ENCODE measurements at places on chromosomes 1 and 21.

- no peak for DNase-seq
These were observed 5.9 kb downstream of the IGSF3 start for GRCh38 chr1:116661633-116662032.

DNA sequence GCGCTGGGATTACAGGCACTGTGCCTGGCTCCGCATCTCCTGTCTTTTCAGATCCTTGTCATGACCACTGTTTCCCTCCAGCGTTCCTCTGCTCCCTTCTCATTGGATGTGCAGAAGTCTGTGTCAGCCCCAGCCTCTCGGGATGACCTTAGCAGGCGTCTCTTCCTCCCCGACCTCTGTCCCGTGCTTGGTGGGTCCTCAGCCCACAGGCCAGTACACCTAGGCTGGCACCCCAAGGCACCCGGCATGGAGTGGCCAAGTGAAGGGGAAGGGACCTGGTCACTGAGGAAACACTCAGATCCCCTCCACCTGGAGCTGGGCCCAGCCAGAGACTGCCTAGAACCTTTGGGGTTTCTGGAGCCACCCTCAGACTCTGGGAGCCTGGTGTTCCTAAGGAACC, 2.4 kb upstream of the CLCNKB start:
- no peak for DNase-seq

DNA sequence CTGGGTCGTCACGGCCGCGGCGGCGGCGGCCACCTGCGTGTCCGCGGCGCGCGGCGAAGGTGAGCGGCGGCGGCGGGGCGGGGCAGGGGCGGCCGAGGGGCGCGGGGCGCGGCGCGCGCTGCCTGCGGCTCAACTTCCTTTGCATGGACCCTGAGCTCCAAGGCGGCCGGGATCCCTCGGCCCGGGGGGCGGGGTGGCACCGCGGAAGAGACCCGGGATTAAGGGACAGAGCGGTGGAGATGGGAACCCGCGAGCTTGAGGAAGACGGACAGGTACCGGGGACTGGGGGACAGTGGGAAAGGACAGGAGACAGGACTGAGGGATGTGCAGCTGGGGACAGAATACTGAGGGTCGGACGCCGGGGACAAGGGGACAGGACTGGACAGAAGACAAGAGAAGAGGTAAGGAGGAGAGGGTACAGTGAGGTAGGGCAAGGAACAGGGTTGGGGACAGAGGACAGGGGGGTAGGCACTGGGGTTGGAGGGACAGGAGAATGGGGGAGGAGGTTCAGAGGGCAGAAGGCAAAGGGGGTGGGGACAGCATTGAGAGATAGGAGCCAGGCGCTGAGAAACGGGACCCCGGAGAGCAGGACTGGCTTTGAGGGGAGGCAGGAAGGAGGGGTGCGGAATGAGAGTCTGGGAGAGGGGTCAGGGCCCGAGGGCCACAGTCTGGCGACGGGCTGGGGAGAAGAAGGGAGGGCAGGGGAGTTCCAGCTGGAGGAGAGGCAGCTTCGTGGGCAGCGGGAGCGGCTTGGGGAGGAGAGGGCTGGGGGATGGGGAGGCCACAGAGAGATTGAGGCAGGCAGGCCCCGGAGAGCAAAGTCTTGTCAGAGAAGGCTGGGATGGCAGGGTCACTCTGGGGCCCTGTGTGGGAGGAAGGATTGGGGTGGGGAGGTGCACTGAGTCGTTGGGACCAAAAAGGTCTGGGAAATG, 648 bp downstream of the EPHA8 start:
- no peak for DNase-seq

DNA sequence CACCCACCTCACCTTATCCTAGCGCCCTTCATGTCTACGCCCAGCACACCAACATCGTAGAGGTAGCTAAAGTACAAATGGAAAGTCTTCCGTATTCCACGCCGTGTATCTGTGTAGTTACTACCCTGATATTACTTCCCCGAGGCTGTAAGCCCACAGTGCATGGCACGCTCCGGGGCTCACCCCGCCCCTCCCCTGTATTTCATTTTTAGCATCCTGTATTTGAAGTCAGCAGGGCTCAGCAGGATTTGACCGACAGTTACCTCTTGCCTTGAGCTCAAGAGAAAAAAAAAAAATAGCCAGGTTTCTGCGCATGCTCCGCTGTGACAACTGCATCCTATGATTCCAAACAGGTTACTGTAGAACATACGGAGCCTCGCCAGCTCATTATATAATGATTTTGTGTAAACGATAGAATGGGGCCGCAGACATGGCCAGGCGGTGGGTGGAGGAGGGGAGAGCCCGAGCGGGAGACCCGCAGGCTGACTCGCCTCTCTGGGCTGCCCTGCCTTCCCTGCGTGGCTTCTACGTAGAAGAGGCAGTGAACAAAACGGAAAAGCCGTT, 1.3 kb downstream of the ABCG1 start:
- DNase-seq = peak; percentile 50

GRCh38 chr1:38656726-38657125, 202.8 kb downstream of the RRAGC start:
- no peak for DNase-seq

- DNase-seq = no peak
These were observed 151.7 kb upstream of the NR5A2 start for GRCh38 chr1:199875856-199876255.

GRCh38 chr1:237873487-237874211, 17.1 kb downstream of the ZP4 start:
- peak; percentile 77 for DNase-seq

All from fibroblast of skin of scalp (primary cell).